ENCODE measurements at places on chromosomes 2 and 18.

DNA sequence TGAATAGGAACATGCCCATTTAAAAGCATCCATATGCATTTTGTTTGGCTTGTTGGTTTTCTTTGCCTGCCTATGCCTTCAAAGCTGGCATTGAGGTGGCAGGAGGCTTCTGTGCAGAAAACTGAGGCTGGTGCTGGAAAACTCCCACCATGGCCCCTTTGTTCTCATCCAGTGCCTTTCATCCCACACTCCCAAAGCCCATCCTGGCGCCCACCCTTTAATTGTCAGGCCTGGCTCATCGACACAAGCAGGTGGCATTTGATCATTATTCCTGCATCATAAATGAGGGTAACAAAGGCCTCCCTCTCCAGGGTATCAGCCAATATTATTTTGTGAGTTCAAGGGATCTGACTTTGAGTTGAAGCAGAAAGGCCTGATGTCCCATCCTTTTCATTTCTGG lies 24.7 kb upstream of the ANXA4 start:
- no peak for DNase-seq

- DNase-seq, result peak; percentile 78
These were observed 29.4 kb downstream of the ZFP36L2 start for GRCh38 chr2:43196768-43197587.

GRCh38 chr2:71545572-71546274 lies 92.4 kb downstream of the DYSF start:
- peak; percentile 72 for DNase-seq

DNA sequence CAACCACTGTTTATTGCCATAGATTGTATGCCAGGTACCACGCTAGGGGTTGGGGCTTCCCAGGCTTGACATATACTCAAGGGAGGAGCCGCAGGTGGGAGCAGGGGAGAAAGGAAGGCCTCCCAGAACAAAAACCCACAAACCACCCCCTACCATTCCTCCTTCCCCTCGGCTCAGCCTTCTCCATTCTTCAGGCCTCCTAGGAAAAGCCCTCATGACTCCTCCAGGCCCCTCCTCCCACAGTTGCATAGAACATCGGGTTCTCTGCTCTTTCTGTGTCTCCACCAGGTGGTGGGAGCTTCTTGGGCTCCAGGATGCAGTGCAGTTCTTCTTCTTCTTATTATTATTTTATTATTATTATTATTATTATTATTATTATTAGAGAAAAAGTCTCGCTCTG lies 80.3 kb downstream of the ZFP36L2 start:
- no peak for DNase-seq

GRCh38 chr2:190822043-190822442 lies 58.6 kb upstream of the GLS start:
- DNase-seq, result no peak

All from NAMALWA (cell line).